Osteocyte (in vitro differentiated cells): ENCODE measurements at places on chromosomes 13 and 19. TPM values are rescaled to one million over a fixed set of nuclear protein-coding genes. Genes with fewer than 3 reads are reported as not detected.

ZNF302 gene
- total RNA-seq, result 34.7 and 35.0 TPM in 2 replicates

THSD8 gene
- total RNA-seq, result 8.2 and 8.4 TPM in 2 replicates

SIGLEC9 gene
- total RNA-seq, result not detected in 2 replicates

ANGPTL8 gene
- total RNA-seq, result not detected in 2 replicates

ARHGAP45 gene
- total RNA-seq, result 0.67 and 0.99 TPM in 2 replicates

ZNF530 gene
- total RNA-seq, result 2.4 and 2.8 TPM in 2 replicates

IZUMO1 gene
- not detected in 2 replicates for total RNA-seq

KLK13 gene
- not detected in 2 replicates for total RNA-seq

WDR88 gene
- not detected in 2 replicates for total RNA-seq

PLPPR3 gene
- total RNA-seq, result 18.2 and 19.4 TPM in 2 replicates

CLDND2 gene
- total RNA-seq, result 1.8 TPM in 1 of 2 replicates, not detected in the other

INSL3 gene
- not detected in 2 replicates for total RNA-seq

TTC9B gene
- not detected in 2 replicates for total RNA-seq

IZUMO2 gene
- not detected in 2 replicates for total RNA-seq

LILRB3 gene
- total RNA-seq, result not detected in 2 replicates

CD22 gene
- total RNA-seq, result not detected in 2 replicates

PRSS57 gene
- not detected in 2 replicates for total RNA-seq

THAP8 gene
- total RNA-seq, result 7.3 and 8.0 TPM in 2 replicates

SGTA gene
- total RNA-seq, result 50.7 and 53.2 TPM in 2 replicates

GPC5 gene
- total RNA-seq, result 12.3 and 12.9 TPM in 2 replicates

FCER2 gene
- total RNA-seq, result not detected in 2 replicates

CCDC8 gene
- 34.5 and 35.0 TPM in 2 replicates for total RNA-seq
